Kidney glomerular epithelial cell (primary cell): ENCODE measurements at places on chromosomes 1 and 21.

- DNase-seq, result no peak
Measured at GRCh38 chr1:116769561-116769977, 15.3 kb downstream of the CD2 start.

- DNase-seq, result no peak
Measured at GRCh38 chr1:67838180-67838910, 5.1 kb upstream of the GNG12 start.

- DNase-seq, result no peak
Measured at GRCh38 chr1:87980494-87980893, 651.8 kb downstream of the LMO4 start.

- no peak for DNase-seq
Measured at GRCh38 chr1:41490911-41491310, 6.4 kb upstream of the EDN2 start.

- no peak for DNase-seq
Measured at GRCh38 chr1:42033629-42034028, 114.9 kb upstream of the HIVEP3 start.
